ENCODE measurements at places on chromosomes 3 and 15.

DNA sequence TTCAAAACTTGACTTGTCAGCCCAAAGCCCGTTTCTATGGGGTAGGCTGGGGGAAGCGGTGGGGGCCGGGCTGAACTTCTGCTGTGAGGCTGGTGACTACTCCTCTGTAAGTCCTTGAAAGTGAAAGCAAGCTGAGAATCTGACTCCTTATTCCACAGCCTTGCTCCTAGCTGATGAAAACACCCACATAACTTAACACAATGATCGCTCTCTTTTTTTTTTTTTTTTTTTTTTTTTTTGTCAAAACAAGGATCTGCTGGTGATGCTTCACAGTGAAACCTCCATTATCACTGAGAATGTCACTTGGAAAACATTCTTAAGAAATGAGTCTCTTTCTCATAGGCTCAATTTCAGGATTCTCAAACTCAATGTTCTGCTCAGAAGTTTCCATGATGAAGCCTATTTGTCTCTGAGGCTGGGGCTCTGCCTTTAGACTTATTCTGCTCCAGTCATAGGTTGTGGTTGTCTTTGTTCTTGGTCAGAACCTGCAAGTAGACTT is 31.4 kb upstream of the TKT start:
- DNase-seq: no peak

DNA sequence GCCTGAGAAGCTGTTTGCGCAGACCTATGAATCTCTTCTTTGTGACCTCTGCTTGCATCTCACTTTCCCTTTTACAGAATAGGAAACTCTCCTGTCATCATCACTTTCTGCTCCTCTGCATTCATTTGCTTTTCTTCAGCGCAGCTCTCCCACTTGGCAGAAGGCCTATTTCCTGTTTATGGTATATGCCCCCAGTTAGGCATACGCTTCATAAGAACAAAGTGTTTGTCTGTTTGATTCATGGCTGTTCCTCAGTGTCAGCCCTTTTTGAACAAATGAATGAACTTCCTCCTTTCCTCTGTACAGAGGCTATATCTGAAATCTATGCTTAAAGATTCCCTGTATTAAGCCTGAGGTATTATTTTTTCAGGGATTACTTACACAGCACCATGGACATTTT is 1216.9 kb upstream of the GBE1 start:
- no peak for DNase-seq

GRCh38 chr15:70399204-70399603 is 301.5 kb upstream of the TLE3 start:
- DNase-seq: no peak

- DNase-seq: no peak
These were observed 429.0 kb upstream of the ATP11B start for GRCh38 chr3:182364323-182364722.

- DNase-seq: no peak
These were observed 23.2 kb downstream of the ERICH6 start for GRCh38 chr3:150680562-150680961.

DNA sequence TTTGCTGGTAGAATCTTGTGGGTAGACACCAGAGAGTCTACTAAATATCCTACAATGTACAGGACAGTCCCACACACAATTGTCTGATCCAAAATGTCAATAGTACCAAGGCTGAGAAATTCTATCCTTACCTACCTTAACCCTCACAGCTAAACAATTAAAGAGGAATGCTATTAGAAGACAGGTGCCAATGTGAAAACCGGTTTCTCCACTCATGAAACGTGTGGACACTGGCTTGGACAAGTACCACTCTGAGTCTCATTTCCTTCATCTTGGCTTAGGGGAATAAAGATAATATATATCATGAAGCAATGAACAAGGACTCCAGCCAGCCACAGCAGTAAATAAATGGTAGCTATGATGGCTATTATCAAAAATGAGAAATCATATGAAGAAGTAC is 90.2 kb downstream of the RFTN1 start:
- no peak for DNase-seq

- peak; percentile 78 for DNase-seq
These were observed 494.7 kb upstream of the NECTIN3 start for GRCh38 chr3:110576960-110577359.
